ENCODE measurements at places on chromosomes 2 and 18.
A peak's percentile ranks its signal among the peaks of the same experiment; 100 is the strongest.

- DNase-seq: peak; percentile 30
Observed at GRCh38 chr2:3641841-3642421, 16.1 kb upstream of the ALLC start.

- DNase-seq: no peak
Observed at GRCh38 chr18:36459203-36459602, 161.7 kb downstream of the FHOD3 start.

- no peak for DNase-seq
Observed at GRCh38 chr2:200515155-200515554, 5.3 kb upstream of the KCTD18 start.

GRCh38 chr18:76633588-76634269, 138.7 kb upstream of the ZNF516 start:
- DNase-seq: no peak

GRCh38 chr2:207511851-207512250, 17.9 kb upstream of the CREB1 start:
- DNase-seq: no peak

DNA sequence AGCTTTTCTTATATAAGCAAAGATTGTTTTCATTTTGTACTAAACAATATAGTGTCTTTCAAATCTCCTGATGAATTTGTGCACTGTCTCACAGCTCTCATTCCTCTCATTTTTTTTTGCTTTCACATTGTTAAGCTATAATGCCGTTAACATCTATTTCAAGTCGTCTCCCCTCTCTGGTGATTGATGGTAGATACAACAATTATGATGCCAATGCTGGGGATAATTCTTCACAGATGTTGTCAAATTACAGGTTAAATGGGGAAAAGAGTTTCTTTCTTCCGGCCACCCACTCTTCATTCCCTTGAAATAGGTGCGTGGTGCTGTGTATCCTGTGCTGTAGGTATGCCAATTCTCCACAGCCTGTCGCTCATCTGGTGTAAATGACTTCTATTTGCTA, 1053.7 kb upstream of the ZEB2 start:
- DNase-seq: no peak

- no peak for DNase-seq
Observed at GRCh38 chr2:54524226-54524991, 68.3 kb downstream of the SPTBN1 start.

GRCh38 chr18:63604791-63605567, 17.8 kb downstream of the SERPINB13 start:
- no peak for DNase-seq

DNA sequence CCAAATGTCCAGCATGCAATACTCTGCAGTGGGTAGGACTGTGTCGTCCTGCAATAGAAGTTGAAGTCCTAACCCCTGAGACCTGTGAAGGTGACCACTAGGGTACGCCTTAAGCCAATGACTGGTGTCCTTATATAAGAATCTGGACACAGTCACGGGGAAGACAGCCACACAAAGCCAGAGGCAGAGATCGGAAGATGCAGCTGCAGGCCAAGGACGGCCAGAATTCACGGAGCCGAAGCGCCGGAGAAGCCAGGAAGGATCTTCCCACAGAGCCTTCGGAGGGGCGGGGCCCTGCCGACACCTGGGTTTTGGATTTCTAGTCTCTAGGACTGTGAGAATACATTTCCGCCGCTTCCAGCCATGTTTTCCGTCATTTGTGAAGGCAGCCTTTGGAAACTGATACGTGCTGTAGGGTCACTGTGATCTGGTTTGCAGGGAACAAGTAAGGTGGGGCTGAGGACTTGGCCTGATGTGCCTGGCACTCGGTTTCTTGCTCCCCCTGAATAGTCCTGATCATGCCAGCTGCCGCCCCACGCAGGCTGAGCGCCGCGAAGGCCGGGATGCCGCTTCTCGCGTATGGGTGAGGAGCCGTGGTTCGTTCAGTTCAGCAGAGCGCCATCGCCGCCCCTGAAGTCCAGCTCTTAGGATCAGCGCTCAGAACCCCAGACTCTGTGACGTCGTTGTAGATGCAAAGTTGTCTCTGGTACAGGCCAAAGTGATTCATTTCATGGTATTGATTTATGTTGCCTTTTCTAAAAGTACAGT, 38.7 kb downstream of the PTGR3 start:
- peak; percentile 52 for DNase-seq

- DNase-seq: no peak
Observed at GRCh38 chr2:39898934-39899333, 119.9 kb upstream of the THUMPD2 start.

- DNase-seq: no peak
Observed at GRCh38 chr18:74990563-74991081, 218.3 kb downstream of the PTGR3 start.

DNA sequence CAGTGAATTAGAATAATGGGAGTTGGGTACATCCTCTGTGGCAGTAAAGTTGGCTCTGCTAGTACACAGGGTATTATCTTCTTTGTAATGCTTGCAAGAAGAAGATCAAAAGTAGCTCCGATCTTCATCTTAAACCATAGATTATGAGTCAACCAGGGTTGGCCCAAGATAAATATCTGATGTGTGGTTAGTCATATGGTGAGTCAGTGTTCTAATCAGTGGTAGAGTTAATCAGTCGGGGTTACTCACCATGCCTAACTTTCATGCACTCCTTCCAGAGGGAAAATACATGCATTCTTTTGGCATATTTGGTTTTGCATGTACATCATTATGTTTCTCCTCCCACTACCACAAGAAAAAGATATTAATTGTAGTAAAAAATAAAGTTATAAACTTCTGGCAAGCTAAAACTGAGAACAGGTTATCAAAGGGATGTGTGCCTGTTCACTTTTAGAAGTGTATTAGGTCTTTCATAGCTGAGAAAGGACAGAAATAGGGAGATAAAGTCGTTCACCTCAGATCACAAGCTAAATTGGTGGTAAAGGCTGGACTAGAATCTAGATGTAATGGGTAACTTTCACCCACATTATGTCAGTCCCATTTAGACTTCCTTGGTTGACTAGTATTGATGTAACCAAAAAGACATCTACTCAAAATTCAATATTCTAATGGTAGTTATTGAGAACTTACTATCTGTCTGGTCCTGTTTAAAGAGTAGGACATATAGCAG, 684.4 kb downstream of the IRS1 start:
- DNase-seq: no peak

DNA sequence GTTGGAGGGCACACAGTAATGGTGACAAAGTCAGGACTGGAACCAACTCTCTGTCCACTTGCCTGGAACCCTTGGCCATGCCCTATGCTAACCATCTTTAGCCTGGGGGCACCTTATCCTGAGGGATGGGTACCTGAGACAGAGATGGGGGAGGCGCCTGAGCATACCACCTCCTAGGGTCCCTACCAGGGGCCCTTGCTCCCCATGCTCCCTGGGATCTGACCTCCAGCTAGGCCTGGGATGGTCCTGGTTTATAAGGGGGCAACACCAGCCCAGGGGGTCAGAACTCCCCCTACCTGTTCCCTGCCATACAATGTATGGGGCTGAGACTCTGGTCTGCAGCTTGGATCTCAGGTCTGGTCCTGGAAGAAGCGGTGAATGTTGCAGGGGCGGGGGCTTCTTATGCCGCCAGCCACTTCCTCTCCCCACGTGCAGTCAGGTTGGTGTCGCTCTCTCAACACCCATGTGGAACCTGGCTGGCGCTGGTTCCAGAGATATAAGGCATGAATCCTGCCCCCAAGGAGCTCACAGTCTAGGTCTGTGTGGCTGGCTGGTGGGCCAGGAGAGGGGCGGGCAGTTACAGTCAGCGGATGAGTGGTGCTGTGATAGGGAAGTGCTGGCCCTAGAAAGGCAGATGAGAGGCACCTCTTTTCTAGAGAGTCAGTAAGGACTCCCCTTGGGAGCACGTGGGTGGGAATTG, 3.8 kb upstream of the TOGARAM2 start:
- DNase-seq: peak; percentile 56

GRCh38 chr2:54665436-54665856, 58.0 kb upstream of the EML6 start:
- DNase-seq: no peak

DNA sequence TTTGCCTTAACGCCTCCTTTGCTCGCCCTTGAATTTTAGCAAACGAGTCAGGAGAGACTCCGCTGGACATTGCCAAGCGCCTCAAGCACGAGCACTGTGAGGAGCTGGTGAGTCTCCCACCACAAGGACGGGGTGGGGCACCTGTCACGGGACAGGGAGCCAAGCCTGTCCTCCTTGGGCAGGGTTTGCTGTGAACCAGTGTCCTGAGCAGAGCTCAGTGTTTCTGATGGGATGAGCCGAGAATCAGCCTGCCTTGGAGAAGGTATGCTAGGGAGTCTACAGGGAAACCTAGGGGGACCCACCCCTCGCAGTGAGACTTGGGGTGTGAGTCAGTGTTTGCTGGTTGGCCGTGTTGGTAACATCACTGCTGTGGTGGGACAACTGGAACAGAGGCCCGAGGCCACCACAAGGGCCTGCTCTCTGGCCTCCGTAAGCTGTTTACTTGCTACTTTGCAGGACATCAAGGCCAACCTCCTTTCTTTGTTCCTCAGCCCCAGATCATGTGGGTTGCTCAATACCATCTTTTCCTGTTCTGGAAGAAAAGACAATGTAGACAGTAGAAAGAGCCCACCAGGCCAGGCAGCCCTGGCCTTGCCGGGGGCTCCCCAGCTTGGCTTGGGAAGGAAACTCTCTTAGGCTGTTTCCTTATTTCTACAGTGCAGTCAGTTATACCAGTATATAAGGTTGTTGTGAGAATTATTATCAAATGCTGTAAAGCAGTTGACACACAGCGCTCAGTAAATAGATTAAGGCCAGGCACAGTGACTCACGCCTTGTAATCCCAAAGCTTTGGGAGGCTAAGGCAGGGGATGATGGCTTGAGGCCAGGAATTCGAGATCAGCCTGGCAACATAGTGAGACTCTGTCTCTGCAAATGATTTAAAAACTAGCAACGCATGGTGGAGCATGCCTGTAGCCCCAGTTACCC, 42.4 kb downstream of the ITGB1BP1 start:
- DNase-seq: no peak

DNA sequence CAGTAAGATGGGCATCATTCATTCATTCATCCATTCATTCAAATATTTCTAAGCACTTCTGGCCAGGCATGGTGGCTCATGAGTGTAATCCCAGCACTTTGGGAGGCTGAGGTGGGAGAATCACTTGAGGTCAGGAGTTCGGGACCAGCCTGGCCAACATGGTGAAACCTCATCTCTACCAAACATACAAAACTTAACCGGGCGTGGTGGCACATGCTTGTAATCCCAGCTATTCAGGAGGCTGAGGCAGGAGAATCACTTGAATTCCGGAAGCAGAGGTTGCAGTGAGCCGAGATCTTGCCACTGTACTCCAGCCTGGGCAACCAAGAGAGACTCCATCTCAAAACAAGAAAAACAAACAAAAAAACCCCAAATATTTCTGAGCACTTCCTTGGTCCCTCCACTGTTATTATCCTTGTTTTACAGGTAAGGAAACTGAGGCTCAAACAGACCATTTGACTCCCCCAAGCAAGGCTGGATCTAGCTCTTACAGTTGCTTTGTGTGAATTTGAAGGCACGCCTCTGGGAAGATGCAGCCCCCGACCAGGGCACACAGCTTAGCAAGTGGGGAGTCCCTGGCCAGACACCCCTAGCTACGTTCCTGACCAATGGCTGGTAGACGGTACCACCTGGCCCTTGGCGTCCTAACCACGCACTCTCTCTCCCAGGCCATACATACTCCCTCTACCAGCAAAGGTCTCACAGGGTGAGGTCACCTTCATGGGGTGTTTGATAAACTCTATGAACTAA, 50.6 kb upstream of the ODC1 start:
- DNase-seq: peak; percentile 33

- no peak for DNase-seq
Observed at GRCh38 chr2:108586631-108587030, 52.4 kb downstream of the LIMS1 start.

DNA sequence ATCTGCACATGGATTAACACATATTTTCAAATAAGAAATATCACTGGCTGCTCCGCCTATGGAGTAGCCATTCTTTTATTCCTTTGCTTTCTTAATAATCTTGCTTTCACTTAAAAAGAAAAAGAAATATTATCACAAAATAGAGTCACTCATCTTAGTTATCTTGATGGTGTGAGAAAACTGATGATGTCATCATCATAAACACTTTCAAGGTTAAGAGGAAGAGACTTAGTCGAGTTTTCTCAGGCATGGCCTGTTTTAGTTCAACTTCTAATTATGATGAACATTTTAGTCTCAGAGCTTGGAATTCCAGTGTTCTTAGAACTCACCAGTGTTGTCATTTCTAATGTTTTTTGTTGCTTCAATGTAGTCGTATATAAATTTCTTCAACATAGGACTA, 506.1 kb downstream of the PTPRM start:
- DNase-seq: no peak

DNA sequence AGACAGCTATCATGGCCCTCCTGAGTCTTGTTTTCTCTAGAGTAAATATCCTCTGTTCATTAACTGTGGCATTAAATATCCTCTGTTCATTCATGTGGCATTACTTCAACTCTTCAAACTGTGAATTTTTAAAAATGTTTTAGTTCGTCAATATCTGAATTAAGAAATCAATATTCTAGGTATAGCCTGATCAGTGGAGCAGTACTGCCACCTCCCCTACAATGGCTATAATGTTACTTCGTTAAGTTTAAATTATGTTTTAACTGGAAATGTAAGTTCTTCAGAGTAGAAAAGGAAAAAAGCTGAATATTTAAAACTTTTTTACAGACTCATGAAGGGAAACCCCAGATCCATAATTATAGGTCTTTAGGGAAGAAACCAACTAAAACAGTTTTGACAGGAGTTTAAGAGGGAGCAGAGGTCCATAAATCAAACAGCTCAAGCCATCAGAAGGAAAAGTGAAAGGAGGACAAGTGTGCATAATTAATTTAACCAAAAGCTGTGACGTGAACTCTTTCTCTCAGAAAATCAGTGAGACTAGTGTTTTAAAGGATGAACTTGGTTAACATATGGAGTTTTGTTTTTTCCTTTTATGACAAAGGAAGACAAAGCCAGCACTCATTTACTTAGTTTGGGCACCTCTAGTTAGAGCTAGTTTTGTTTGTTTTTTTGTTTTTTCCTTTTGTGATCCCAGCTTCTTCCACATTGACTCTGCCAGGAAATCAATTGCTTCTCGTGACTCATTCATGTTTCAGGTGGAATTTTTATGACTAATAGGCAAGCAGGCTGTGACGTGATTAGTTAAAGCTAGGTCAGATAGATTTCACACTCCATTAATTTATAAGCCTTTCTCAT, 44.9 kb downstream of the RBBP8 start:
- no peak for DNase-seq

DNA sequence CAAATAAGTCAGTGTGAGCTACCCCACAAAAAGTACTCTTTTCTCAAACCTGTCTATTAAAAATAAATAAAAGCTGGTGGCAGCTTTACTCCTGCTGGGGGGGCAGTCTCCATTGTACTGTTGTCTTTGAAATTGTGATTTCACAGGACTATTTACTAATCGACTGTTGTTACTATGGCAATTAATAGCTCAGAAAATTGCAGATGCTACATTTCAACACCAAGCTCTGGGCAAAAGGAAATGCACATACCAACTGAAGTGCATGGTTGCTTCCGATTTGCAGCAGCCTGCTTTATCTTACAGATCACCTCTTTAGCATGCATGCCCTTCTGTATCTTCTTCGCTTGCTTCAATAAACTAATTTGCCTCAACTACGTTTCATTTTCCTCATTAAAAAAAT, 117.6 kb upstream of the DAPL1 start:
- no peak for DNase-seq
